ENCODE measurements at places on chromosomes 3 and 15.
A peak's percentile ranks its signal among the peaks of the same experiment; 100 is the strongest.

GRCh38 chr3:7469866-7470265, 609.0 kb downstream of the GRM7 start:
- DNase-seq, result no peak

- no peak for DNase-seq
Observed at GRCh38 chr3:197446700-197447056, 109.1 kb downstream of the BDH1 start.

GRCh38 chr3:4711680-4711992, 218.5 kb downstream of the ITPR1 start:
- DNase-seq, result no peak

- no peak for DNase-seq
Observed at GRCh38 chr3:24375947-24376384, 118.7 kb downstream of the THRB start.

- no peak for DNase-seq
Observed at GRCh38 chr3:189771842-189772450, 140.8 kb downstream of the TP63 start.

GRCh38 chr15:87047203-87047965, 967.7 kb downstream of the AGBL1 start:
- DNase-seq, result no peak

DNA sequence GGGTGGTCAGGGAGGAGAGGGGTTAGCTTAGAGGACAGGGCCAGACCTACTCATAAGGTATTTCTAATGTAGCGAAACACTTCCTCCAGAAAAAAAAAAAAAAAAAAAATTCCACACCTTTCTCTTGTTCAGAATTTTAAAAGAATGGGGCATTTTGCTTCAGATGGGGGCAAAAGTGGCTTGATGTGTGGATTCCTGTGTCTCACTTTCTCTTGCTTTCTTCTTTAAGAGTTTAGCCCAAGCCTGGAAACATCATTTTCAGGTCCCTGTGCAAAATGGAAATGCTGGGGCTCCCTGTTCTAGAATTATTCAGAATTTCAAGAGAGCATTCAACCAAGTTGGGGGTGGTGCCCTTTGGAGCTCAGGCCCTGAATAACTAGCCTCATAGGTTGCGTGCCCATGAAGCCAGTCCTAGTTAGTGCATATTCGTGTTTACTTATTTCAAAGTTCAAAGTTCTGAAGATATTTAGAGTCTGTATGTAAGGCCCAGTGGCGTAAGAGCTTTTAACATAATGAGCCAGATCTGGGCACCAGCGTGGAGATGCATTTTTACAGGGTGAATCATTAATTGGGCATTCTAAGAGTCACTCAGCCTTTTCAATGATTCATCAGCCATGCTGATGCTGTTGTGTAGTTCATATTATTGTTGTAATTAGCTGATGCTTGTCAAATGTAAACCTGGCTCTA, 104.5 kb downstream of the RPLP1 start:
- DNase-seq, result peak; percentile 93

DNA sequence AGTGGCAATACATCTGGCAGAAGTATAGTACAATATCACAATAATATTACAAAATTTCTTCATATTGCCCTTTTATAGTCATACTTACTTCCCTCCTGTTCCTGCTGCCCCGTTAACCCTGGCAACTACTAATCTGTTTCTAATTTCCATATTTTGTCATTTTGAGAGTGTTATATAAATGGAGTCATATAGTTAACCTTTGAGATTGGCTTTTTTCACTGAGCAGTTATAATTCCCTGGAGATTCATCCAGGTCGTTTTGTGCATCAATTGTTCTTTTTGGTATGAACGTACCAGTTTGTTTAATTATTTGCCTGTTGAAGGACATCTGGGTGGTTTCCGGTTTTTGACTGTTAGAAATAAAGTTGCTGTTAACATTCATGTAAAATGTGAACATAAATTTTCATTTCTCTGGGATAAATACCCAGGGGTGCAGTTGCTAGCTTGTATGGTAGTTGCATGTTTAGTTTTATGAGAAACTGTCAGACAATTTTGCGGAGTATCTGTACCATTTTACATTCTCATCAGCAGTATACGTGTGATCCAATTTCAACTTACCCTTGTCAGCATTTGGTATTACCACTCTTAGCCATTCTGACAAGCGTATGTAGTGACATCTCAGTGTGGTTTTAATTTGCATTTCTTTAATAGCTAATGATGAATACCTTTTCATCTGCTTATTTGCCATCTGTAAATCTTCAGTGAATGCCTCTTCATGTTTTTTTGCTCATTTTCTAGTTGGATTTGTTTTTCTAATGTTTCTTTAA, 32.2 kb upstream of the IL20RB start:
- DNase-seq, result peak; percentile 10

DNA sequence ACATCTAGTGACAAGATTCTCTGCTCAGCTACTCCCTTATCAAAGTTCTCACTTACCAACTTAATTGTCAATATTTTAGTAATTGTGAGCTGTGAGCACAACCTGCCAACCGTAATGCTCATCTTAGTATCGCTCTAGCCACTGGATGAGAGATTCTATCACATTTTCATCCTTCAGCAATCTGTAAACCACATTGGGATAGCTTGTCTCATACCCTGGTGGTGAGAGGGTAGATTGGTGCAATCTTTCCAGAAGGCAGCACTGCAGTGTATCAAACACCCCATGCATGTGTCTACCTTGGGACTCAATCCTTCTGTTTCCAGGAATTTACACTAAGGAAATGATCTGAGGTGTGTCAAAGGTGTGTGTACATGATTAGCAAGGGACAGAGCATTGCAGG, 18.9 kb upstream of the ATP8B4 start:
- peak; percentile 29 for DNase-seq

DNA sequence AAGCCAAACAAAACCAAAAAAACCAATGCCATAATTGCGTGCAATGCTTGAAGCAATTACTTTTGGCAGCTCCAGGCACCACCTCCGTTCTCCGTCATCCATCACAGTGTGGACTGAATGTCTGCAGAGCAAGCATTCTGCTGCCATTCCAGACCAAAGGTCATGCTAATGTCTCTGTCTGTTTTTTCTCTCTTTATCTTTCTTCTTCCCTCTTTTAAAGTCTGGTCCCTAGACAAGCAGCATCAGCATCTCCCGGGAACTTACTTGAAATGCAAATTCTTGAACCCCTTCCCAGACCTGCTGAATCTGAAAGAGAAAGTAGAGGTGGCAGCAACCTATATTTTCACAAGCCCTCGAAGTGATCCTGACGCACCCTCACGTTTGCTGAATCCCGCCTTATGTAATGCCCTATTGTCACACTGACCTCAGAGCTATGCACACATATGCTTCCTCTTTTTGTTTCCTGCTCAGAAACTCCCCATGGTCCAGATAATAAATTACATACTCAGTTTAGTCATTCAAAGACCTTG, 297.3 kb upstream of the PROK2 start:
- peak; percentile 65 for DNase-seq

- peak; percentile 36 for DNase-seq
Observed at GRCh38 chr15:42994546-42994945, 74.0 kb upstream of the TTBK2 start.

DNA sequence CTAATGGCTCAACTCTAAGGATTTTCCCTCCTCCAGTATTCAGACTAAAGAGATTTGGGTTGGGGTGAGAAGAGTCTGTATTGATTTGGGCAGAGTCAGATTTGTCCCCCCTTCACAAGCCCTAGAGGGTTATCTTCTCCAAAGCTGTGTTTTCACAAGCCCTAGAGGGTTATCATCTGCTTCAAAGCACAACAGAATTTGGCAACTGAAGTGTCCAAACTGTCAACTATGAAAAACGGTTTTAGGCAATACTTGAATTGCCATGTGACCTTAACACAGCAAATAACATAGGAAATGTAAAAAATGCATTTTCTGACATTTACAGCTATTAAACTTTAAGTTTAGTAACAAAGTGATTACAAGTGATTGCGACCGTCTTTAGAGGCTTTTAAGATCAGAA, 119.9 kb downstream of the IMPG2 start:
- DNase-seq, result no peak

GRCh38 chr3:193905541-193906396, 230.2 kb upstream of the HES1 start:
- no peak for DNase-seq

All from AG08395 (cell line).